ENCODE measurements at places on chromosomes 11 and 22.

DNA sequence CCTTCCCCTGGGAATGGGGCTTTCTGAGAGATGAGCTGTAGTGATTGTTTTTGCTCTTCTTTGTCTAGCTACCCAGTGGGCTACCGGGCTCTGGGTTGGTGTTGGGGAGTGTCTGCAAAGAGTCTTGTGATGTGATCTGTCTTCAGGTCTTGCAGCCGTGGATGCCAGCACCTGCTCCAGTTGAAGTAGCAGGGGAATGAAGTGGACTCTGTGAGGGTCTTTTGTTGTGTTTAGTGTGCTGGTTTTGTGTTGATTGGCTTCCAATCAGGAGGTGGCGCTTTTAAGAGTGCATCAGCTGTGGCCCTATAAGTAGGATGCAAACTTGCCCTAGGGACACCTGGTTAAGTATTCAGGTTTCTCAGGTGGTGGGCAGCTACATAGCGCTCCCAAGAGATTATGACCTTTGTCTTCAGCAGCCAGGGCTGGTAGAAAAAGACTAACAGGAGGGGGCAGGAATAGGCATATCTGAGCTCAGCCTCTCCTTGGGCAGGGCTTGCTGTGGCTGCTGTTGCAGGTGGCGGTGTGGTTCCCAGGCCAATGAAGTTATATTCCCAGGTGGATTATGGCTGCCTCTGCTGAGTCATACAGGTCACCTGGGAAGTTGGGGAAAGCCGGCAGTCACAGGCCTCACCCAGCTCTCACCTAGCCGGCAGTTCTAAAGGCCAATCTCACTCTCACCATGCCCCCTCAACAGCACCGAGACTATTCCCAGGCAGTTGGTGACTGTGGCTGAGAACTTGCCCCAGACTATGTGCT is 315.7 kb upstream of the C11orf87 start:
- DNase-seq: no peak

GRCh38 chr11:32916994-32917393 is 24.4 kb downstream of the QSER1 start:
- no peak for DNase-seq

DNA sequence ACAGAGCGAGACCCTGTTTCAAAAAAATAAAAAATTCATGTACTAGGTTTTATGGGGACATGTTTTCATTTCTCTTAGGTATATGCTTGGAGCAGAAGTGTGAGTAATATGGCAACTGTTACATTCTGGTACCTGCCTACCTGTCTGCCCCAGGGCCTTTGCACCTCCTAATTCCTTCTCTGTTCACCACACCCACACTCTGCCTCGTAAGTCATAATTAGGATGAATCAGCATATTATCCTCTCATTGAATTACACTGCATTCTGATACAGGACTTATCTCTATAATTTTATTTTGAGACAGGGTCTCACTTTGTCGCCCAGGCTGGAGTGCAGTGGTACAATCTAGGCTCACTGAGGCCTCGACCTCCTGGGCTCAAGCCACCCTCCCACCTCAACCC is 3.1 kb upstream of the RAPSN start:
- DNase-seq: no peak

GRCh38 chr11:95508219-95508890 is 277.4 kb upstream of the SESN3 start:
- DNase-seq: no peak

DNA sequence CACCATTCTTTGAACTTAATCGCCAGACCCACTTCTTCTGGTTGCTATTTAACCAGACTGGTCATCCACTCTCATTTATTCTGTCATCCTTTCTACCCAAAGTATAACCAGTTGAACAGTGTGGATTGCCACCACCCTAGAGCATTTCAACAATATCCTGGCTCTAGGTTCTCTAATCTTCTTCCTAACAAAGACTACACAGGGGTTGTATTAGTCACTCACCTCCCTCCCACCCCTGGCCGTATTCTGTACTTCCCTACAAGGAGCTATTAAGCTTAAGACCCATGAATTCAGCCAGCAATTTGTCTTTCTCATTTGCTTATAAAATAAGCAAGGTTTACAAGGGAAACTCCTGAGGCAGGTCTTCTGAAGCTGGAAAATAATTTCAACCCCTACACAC is 46.9 kb upstream of the CEP126 start:
- no peak for DNase-seq

DNA sequence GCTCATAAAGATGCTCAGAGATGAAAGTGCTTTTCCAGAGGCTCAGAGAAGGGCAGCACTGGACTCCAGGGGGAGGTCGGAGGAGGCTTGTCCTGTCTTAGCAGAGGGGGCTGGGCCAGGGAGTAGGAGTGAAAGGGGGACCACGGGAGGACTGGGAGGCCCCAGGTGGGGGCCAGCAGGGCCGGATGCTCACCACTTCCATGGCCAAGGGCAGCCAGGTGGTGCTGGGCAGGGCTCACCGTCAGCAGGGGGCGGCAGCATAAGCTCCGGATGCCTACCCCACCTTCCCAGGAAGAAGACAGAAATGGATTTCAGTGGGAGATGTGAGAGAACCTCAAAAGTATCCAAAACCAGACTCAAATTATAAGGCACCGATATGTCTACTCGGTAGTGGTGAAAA is 11.0 kb downstream of the RAB36 start:
- DNase-seq: no peak

GRCh38 chr22:20584872-20585638 is 77.6 kb downstream of the MED15 start:
- DNase-seq: no peak

- DNase-seq: no peak
Measured at GRCh38 chr11:118605116-118605867, 2.1 kb upstream of the PHLDB1 start.

- no peak for DNase-seq
Measured at GRCh38 chr11:3245071-3245470, 12.9 kb upstream of the MRGPRE start.

DNA sequence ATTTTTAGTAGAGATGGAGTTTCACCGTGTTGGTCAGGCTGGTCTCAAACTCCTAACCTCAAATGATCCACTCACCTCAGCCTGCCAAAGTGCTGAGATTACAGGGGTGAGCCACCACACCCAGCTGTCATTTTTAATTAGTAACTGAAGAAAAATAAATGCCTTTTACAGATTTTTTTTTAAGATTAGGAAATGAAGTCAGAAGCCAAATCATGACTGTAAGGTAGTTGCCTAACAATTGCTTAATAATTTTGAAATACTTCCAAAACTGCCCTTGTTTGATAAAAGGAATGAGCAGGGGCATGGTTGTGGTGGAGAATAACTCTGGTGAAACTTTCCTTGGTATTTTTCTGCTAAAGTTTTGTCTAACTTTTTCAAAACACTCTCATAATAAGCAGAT is 98.9 kb upstream of the SLC5A12 start:
- no peak for DNase-seq

DNA sequence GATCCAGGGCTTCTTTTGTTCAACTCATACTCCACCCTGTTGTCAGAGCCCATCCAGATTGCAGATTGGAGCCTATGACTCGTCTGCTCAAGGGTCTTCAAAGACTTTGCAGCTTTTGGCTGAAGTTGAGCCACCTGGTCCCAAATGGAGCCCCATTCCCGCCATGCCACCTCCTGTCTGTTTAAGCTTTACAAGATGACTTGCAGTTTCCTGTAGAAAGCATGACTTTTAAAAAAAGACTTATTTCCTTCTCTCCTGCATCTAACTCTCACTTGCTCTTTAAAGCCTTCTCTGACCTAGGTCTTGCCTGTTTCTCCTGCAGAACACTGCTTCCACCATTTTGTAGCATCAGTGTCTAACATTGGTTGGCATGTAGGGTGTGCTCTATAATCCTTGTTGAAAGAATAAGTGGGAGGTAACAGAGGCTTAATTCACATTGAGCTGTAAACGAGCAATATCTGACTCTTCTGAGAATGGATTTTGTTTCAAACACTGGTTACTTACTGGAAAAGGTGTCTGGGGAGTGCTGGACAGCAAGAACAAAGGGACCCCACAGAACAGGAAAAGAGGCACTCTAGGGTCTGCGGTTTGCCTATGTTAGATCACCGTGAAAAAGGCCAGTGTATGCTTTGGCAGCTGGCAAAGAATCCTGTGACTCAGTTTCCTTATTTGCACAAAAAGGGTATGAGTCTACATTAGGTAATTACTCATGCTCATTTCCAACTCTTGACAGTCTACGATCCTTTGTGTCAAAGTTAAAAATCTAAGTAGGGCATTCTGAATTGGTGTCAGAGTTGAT is 30.3 kb downstream of the NF2 start:
- no peak for DNase-seq

GRCh38 chr11:35891096-35891495 is 52.8 kb upstream of the LDLRAD3 start:
- no peak for DNase-seq

DNA sequence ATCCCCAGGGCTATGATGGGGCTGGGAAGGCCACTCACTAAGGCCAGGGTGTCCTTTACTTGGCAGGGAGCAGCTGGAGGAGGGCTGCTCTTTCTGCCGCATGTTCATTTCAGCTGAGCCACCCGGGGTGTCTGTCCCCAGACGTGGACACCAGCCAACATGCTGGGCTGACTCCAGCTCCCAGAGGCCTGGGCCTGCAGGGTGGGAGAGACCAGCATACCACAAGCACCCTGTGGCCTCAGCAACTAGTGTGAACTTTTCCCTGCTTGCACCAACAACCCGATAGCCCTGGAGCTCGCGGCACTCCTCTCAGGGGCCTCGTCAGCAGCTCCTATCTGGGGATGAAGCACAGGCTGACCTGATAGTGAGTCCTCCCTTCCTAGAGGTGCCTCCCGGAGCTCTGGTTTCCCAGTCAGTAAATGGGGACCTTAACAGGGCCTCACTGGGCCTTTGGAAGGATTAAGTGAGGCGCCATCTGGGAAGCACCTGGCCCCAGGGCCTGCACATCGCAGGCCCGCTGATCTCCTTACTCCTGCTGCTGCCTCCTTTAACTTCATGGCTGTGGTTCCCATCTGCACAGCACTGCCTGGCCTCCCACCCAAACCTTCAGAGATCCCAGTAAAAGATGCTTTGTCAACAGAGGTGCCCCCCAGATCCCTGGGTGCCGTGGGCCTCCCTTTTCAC is 83.4 kb downstream of the GALNT18 start:
- no peak for DNase-seq

DNA sequence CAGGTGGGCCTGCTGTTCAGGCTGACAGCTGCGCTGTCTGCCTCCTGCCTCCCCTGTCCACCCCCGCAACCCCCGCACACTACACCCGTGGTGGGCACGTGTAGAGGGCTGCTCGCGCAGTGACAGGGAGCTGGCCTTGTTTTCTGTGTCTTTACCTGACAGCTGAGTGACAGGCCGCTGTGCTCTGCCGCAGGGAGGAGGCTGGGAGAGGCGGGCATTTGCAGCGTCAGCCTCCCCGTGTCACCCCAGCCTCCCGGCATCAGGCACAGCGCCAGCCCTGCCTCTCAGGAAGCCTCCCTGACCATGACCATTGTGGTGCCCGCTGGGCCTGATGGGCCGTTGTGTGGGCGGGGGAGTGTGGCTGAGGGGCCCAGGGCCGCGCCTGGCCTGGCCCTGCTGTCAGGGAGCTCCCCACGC is 32.0 kb upstream of the RELT start:
- DNase-seq: no peak

GRCh38 chr11:126740846-126741245 is 259.7 kb downstream of the KIRREL3 start:
- DNase-seq: no peak

DNA sequence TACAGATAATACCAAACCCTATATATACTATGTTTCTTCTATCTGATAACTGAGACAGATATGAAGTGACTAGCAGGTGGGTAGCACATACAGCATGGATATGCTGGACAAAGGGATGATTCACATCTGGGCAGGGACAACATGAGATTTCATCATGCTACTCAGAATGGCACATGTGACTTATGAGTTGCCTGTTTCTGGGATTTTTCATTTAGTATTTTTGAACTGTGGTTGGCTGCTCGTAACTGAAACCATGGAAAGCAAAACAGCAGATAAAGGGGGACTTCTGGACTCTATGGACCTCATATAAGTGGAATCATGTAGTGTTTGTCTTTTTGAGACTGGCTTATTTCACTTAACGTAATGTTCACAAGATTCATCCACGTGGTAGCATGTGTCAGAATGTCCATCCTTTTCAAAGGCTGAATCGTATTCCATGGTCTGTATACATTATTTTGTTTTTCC is 883.0 kb downstream of the TBC1D22A start:
- DNase-seq: no peak

GRCh38 chr11:24944891-24945290 is 448.0 kb downstream of the LUZP2 start:
- no peak for DNase-seq

DNA sequence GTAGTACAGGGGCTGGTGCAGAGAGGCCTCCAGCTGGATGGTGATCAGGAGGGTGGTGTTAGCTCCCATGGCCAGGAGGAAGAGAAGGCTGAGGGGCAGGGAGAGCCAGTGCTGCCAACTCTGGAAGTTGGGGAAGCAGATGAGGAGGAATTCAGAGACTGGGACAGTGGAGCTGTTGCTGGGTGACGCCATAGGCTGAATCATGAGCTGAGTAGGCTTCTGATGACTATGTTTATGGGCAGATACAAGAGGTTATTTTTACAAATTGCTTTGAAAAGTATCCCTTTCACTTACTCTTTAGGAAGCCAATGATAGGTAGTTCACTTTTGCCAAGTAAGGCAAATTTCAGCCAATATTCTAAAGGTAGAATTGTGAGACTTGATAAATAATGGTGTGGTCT is 3.1 kb downstream of the OR56A1 start:
- DNase-seq: no peak

DNA sequence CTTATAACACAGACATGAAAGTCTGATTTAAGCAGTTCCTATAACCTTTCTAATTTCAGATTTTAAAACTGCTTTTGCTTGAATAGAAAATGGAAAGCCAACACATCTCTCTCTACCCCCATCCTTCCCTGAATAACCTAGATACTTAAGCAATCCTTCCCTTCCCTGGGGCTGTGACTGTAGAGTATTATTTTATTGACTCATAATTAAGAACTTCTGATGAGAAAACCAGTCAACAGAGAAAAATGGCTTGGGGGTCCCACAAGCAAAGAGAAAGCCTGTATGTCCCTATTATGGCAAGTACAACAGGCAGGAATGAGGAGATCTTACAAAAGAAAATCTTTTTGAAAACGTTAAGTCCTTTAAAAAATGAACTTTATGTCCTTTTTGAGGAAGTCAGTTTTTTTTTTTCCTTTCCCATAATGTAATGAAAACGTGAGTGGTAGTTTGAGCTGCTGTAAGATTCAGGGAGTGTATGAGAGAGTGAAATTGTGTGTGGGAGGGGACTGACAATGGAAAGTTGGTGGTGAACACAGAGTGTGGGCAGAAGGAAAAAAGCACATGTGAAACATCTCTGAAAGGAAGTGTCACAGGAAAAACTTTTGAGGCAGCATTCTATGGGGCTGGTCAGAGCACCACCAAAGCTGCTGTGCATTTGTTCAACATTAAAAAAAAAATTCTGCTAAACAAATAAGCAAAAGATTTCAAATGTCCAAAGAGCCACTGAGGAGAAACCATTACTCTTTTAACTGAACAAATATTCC is 154.6 kb downstream of the MAML2 start:
- no peak for DNase-seq
